Activated CD4-positive, alpha-beta T cell treated with anti-CD3 and anti-CD28 coated beads, Interleukin-10, Interleukin-2, amounts not matched to agents 100 ng/mL and 50 ng/mL, durations not matched to agents 16 hours and 8 hours (primary cell): ENCODE measurements at places on chromosomes 5 and 9.

GRCh38 chr9:5292141-5292540 lies 12.4 kb downstream of the RLN2 start:
- no peak for DNase-seq

GRCh38 chr9:102967979-102968378 lies 27.2 kb upstream of the CYLC2 start:
- DNase-seq = no peak

DNA sequence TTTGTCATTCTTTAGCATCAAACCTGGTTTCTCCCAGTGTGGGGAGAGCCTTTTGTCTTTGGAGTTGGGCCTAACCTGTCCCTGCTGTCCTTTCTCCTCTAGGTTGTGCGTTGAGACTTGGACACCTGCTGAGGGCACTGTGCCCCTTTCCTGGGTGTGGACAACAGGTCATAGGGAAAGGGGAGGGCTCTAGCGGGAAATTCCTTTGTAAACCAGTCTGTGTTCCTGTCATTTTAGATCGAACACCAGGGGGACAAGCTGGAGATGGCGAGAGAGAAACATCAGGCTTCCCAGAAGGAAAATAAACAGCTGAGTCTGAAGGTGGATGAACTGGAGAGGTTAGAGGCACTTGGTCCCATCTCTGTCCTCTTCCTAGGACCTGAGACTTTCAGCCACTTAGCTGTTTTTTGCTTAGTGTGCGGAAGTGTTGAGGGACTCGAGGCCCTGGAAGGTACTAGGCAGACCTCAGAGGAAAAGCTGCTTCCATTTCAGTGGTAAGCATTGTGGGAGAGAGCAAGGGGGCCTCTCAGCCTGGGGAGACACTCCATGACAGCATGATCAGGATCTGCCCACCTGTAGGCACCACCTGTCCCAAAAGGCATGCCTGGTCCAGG lies 8.6 kb upstream of the GLE1 start:
- no peak for DNase-seq

GRCh38 chr5:67160985-67161384 lies 35.6 kb downstream of the CD180 start:
- DNase-seq = peak; percentile 59

DNA sequence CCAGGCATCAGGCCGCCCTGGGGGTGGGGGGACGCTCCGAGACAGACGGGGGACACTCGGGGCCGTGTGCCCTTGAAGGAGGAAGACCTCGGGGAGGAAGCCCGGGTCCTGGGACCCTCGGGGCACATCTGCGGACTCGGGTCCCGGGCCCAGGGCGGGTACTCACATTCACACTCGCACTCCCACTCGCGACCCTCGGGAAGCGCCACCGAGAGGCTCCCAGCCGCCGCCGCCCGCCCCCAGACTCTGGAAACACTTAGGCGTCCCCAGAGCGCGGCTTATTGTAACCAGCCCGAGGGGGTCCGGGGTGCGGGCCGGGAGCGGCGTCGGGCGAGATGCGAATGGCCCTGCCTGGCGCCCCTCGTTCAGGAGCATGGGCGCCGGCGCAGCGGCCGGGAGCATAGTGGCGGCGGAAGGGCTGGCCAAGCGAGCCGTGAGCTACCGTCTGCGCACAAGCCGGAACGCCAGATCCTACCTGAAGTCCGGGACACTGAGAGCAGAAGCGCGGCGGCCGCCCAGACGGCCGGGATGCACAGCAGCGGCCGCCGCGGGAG lies 559 bp downstream of the ROR2 start:
- DNase-seq = no peak

DNA sequence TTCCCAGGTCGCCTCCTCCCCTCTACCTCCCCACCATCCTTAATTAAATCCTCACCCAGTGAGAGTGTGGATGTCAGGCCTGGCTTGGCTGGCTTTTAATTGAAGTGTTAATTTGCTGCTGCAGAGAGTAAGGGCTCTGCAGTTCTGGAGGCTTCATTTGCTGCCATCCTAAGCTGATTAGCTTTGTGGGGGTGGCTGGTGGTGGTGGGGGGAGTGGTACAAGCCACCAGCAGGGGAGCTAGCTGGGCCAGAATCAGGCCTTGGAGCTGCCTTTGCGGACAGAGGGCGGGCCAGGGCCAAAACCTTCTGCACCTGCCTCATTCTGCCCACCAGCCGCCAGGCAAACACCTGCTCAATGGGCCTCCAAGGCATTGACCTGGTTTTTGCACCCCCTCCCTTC lies 26.8 kb upstream of the TIFAB start:
- no peak for DNase-seq
